ENCODE measurements at places on chromosomes 6 and 20. TPM values are rescaled to one million over a fixed set of nuclear protein-coding genes. Genes with fewer than 3 reads are reported as not detected.

RFX6 gene
- not detected for total RNA-seq

PLCB4 gene
- total RNA-seq: 1.1 TPM

LPA gene
- total RNA-seq: 0.24 TPM

NELFCD gene
- total RNA-seq: 35.8 TPM

ISM1 gene
- 1.7 TPM for total RNA-seq

TFAP2D gene
- total RNA-seq: not detected

PTCHD4 gene
- total RNA-seq: 0.40 TPM

TMEM244 gene
- not detected for total RNA-seq

GNMT gene
- total RNA-seq: not detected

WFDC12 gene
- total RNA-seq: 5.1 TPM

IL17A gene
- not detected for total RNA-seq

DNA sequence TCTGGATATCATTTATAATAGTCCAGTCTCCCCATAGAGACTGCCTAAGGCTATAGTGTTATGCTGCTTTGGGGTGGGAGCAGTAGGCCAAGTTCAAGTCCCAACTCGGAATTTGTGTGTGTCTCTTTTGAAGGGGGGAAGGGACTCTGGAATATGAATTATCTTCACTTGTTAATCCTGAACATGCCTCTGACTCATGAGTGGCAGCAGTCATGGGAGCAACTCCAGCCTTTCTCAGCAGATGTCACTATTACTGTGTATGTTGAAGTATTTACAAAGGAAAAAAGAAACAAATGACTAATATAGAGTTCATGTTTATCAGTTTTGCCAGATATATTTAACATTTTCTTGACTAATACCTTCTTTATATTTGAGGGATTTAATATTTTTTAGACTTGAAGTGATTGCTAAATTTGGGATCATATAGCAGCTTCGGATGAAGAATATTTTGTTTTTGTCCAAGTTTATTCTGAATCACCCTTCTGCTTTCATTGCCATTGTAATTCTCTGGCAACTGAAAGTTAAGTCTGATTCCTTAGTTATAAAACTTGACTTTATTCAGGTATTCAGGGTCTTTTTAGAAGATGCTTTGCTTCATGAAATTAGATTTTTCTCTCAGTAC is 23.4 kb downstream of the FAM217A start:
- ATAC-seq: peak; percentile 92

DNA sequence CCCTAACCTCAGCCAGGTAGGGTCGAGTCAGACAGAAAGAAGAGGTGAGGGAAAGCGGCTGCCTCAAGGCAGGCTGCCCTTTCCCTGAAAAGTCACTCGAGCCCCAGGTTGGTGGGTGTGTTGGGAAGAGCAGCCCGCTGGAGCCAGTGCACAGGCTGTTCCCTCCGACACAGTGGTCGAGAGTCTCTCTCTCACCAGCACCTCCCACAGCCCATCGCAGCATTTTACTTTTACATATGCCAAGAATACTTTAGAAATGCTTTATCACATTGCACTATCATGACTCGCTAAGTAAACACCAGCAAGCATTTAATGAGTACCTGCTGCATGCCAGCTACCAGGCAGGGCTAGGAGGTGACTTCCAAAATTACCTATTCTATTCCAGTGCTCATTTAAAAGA is 1.7 kb downstream of the PRPH2 start:
- no peak for ATAC-seq

DNA sequence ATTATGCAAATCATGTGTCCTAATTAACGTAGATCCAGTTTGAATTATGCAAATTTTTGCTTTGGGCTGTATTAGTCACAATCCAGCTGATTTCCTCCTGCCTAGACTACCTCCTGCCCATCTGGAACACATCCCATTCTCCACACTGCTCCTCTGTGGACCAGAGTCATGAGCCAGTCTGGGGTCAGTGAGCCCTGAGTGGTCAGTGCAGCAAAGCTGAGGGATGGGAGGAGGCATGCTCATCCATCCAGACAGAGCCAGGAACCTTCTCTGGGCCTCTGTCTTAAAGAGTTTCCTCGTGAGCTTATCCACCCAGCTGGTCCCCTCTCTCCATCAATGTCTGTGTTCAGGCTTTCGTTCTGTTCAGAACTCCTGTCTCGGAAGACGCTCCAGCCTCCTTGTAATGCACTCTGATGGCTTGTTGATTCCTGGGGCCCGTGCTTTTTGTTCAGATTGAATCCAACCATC is 747.8 kb downstream of the PTPRT start:
- no peak for ATAC-seq

- peak; percentile 85 for ATAC-seq
These were observed 300.7 kb downstream of the CLIC5 start for GRCh38 chr6:45714741-45715507.

- no peak for ATAC-seq
These were observed 9.4 kb downstream of the PCK1 start for GRCh38 chr20:57570145-57570850.

GRCh38 chr20:53161473-53161872 is 189.3 kb downstream of the TSHZ2 start:
- no peak for ATAC-seq

GRCh38 chr6:4564801-4565271 is 211.4 kb upstream of the CDYL start:
- ATAC-seq: no peak

DNA sequence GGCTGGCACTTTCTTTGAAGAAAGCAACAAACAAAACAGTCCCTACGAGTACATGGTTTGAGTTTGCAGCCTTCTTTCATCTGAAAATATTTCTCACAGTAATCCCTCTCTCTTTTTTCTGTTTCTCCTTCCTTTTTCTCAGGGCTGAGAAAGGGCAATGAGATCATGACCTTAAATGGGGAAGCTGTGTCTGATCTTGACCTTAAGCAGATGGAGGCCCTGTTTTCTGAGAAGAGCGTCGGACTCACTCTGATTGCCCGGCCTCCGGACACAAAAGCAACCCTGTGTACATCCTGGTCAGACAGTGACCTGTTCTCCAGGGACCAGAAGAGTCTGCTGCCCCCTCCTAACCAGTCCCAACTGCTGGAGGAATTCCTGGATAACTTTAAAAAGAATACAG is 80.7 kb upstream of the CLDN20 start:
- ATAC-seq: no peak

GRCh38 chr20:58382096-58382495 is 6.9 kb upstream of the VAPB start:
- no peak for ATAC-seq

DNA sequence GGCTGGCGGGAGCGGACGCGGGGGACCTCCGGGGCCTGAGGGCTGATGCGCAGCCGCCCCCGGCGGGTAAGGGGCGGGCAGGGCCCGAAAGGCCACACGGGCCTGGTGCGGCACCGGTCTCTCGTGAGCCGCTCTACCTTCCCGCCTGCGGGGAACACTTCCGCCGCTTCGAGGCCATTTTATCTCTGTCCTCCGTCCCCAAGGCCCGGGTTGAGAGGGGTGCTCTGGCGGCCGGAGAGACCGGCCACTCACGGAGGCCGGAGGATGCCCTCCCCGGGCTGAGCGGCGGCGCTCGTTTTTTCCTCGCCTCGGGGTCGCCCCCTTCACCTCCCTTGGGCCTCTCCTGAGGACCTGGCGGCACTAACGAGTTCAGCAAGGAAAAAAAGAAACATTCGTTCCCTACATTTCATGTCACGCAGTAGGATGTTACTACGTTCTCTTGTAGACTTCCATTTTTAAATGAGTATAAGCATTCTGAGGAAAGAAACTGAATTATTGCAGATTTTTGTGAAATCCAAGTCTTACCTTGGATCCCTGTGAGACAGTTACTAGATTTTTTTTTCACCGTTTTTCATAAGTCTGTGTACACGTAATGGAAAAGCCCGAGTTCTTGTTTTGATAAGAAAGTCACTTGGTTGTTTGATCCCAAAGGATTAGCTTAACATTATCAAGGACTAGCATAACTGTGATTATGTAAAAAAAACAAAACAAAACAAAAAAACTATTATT is 575 bp downstream of the WTAP start:
- ATAC-seq: peak; percentile 30

- no peak for ATAC-seq
These were observed 198.7 kb upstream of the DTNBP1 start for GRCh38 chr6:15861486-15861885.

DNA sequence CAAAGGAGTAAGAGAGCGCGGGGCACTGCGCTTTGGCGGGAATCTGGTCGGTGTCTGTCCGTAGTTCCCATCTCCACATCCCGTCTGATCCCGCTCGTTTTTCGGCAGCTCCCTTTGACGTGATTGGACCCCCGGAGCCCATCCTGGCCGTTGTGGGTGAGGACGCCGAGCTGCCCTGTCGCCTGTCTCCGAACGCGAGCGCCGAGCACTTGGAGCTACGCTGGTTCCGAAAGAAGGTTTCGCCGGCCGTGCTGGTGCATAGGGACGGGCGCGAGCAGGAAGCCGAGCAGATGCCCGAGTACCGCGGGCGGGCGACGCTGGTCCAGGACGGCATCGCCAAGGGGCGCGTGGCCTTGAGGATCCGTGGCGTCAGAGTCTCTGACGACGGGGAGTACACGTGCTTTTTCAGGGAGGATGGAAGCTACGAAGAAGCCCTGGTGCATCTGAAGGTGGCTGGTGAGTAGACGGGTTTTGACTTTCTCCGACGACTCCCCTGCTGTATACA is 1.4 kb downstream of the BTN1A1 start:
- ATAC-seq: peak; percentile 28

GRCh38 chr6:95288251-95288650 is 289.1 kb upstream of the MANEA start:
- ATAC-seq: no peak

DNA sequence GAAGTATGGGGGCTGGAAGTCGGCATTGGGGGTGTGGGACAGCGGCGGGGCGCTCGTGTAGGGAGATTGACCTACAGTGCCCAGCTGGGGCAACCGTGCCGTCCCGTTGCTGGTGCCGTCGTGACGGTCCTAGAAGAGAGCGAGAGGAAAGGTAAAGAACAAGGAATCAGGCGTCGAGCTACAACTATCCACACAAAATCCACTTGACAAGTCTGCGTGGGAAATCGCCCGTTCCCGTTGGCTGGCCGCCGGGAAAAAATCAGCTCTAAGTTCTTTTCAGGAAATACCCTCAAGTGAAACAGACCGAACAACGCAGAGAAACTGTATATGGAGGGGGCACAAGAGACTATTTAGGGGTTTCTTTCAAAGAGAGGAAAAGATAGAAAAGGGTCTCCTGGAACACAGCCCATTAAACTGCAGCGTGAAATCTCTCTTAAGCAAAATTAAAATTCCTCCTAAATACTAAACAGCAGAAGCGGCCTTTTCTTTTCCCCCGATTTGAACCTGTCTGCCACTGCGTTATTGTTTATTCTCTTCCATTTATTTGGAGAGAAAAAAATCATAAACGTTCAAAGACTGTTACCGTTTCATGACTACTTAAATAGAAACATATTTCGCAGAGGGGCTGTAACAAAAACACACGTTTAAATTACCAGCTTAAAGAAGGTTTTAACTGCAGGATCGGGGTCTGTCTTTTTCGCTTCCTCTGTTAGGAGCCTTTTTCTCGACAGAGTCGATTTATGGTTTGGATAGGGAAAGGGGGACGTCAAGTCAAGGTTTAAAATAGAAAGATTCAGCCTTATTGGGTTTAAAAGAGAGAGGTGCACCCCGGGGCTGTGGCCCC is 4.4 kb downstream of the TFAP2A start:
- no peak for ATAC-seq

GRCh38 chr20:25100914-25101313 is 19.0 kb upstream of the VSX1 start:
- ATAC-seq: no peak

- no peak for ATAC-seq
These were observed 35.2 kb downstream of the PPP1R14C start for GRCh38 chr6:150177952-150178520.

DNA sequence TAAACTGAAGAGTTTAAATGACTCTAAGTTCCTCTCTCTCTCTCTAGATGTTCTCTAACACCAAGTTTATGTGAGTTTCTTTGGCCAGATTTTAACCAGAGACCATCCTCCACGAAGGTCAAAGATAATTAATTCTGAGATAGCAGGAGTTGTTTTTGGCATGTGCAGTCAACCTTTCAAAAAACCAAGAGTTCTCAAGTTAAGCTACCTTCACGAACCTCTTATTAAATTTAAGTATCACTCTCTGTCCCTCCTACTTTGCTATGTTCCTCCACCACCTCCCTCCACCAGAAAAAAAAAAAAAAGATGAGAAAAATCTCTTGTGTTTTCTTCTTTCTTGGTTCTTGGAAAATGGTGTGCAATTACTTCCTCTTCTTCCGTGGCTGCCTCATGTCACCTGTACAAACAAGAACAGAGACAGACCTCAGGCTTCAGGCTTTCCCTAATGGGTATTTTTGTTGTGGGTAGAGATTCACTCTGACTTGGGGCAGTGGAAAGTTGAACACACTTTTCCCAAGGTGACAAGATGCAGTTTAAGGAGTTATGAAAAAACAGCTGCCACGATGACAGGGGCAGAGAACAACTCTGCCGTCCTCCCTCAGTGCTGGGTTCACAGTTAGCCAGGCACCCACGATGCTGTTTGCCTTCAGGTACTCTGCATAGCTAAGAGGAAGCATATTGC is 64.3 kb downstream of the ADTRP start:
- no peak for ATAC-seq

GRCh38 chr6:45815466-45816125 is 200.1 kb downstream of the CLIC5 start:
- ATAC-seq: no peak

DNA sequence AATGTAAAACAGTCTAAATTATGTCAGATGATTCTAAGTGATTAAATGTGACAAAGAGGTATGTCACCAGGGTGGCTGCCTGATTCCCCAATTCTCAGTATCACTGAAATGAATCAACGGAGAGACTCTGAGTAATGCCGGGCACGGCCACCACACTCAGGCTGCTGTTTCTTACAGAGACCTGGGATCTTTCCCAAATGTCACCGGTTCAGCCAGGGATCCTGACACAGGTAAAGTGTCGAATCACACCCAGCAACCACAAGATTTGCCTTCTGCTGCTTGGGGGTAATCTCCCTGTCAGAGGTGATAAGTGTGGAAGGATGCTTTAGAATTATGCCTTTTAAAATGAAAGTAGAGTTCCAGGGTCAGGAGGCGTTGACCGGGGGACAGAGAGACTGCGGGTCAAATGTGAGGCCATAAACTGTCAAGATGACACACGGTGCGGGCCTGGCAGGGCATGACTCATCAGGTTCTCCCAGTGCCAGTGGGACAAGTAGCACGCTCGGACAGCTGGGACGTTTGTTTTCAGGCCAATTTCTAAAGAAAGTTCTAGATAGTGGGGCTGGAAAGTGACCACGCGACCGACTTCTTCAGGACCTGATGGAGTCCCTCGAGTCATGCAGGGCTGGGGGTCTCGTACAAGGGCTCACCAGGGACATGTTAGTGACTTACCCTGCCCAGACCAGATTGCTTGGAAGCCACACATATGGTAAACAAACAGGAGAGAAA is 48.9 kb downstream of the PRDM1 start:
- ATAC-seq: peak; percentile 77

DNA sequence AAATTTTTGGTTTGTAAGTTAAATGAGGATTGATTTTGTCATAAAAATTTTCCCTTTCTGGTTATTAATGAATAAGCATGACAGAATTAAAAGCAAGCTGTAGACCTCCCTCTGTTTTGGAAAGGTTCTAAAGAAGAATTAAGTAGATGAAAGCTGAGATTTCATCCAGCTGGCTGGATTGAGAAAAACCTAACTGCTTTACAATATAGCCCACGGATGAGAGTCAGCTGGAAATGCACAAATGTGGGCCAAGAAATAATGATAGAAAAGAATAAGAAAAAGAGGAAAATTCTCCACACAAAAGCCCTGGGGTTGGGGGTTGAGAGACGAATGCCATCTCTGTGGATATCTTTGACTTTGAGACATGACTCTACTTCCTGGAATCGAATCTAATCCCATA is 631.6 kb downstream of the HDGFL1 start:
- ATAC-seq: no peak
